ENCODE measurements at places on chromosomes 2 and 18. TPM values are rescaled to one million over a fixed set of nuclear protein-coding genes. Genes with fewer than 3 reads are reported as not detected.

DNA sequence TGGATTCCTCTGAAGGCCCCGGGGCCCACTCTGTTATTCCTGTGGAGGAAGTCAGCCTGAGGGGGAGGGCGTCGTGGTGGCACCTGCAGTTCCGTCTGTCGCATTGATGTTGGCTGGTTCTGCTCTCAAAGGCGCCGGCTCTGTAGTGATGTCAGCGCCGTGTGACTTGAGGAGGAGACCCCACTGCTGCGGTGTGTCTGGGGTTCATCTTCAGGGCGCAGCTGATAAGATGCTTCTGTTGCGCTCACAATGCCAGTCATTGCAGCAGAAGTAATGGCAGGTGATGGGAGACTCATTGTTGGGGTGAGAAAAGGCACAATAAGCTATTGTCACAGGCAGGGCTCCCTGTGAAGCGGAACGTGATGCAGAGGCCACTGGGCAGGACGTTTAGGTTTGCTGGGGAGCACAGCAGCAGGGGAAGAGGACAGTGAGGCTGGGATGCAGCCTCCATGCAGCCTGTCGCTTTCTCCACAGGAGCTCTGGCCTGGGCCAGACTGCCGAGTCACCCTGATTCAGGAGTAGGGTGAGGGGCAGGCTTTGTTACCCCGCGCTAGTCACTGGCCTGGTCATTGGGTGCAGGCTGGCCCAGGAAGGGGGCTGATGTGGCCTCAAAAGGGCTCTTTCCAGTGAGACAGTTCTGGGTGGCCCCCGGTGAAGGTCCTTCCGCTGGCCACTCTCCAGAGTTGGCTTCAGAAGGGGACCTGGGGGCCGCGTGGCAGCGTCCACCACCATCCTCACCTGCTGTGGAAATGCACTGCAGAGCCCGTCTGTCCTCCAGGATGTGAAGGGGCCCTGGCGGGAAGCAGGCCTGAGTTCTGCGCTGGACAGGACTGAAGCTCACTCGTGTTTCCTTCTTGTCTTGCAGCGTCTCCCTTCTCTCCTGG lies 42.9 kb downstream of the SH3BP4 start:
- no peaks in the 10 kb centered on the region for H3K36me3 ChIP-seq
- H3K4me3 ChIP-seq, result no peak overlapping the region
- H3K4me1 ChIP-seq, result no peaks in the 10 kb centered on the region
- peaks cover 14% of the 10 kb centered on the region for H3K27me3 ChIP-seq

- no peak overlapping the region for H3K4me3 ChIP-seq
- H3K4me1 ChIP-seq, result no peaks in the 10 kb centered on the region
- no peak for DNase-seq
These were observed 2.3 kb upstream of the PLCD4 start for GRCh38 chr2:218605432-218605831.

- H3K4me3 ChIP-seq, result no peak overlapping the region
- H3K27me3 ChIP-seq, result no peaks in the 10 kb centered on the region
- peaks cover 24% of the 10 kb centered on the region for H3K36me3 ChIP-seq
- H3K27ac ChIP-seq, result no peak overlapping the region
- no peak for DNase-seq
These were observed 123.4 kb downstream of the DOCK10 start for GRCh38 chr2:224918626-224919471.

DNA sequence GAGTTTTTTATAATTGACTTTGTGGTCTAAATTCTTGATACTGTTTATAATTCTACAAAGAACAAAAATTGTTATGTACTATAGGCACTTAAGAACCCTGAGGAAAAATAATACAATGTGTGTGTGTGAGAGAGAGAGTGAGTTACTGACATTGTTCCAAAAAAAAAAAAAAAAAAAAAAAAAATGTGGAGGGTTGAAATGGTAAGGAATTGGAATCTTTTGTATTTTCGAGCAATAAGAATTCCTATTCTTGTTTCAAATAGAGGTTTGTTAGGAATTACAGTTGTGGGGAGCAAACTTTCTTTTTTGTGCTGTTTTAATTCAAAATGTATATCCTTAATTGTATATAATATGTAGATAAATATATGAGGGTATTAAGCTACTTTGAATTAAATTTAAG lies 45.7 kb downstream of the VAPA start:
- H3K27me3 ChIP-seq, result peaks cover 4% of the 10 kb centered on the region
- H3K4me3 ChIP-seq, result no peak overlapping the region
- H3K27ac ChIP-seq, result no peak overlapping the region
- H3K36me3 ChIP-seq, result peaks cover 4% of the 10 kb centered on the region
- no peaks in the 10 kb centered on the region for H3K4me1 ChIP-seq

GRCh38 chr2:85986121-85986520 lies 97.3 kb upstream of the ST3GAL5 start:
- H3K4me1 ChIP-seq, result peaks cover 12% of the 10 kb centered on the region
- no peaks in the 10 kb centered on the region for H3K36me3 ChIP-seq
- peaks cover 2% of the 10 kb centered on the region for H3K27me3 ChIP-seq
- H3K4me3 ChIP-seq, result no peak overlapping the region

GRCh38 chr2:162212366-162212765 lies 30.9 kb downstream of the FAP start:
- no peaks in the 10 kb centered on the region for H3K4me1 ChIP-seq
- H3K4me3 ChIP-seq, result no peak overlapping the region
- peaks cover 18% of the 10 kb centered on the region for H3K27me3 ChIP-seq
- H3K27ac ChIP-seq, result no peak overlapping the region
- DNase-seq, result no peak
- H3K36me3 ChIP-seq, result no peaks in the 10 kb centered on the region

GRCh38 chr18:55489034-55489986 lies 98.7 kb downstream of the TCF4 start:
- DNase-seq, result peak; percentile 7
- peak overlapping the region; percentile 14 for H3K27ac ChIP-seq
- no peaks in the 10 kb centered on the region for H3K36me3 ChIP-seq
- peaks cover 16% of the 10 kb centered on the region for H3K4me1 ChIP-seq
- no peak overlapping the region for H3K4me3 ChIP-seq
- H3K27me3 ChIP-seq, result peaks cover 15% of the 10 kb centered on the region

GRCh38 chr2:58047373-58047935 lies 848 bp downstream of the VRK2 start:
- H3K4me3 ChIP-seq, result peak overlapping the region; percentile 86
- peaks cover 50% of the 10 kb centered on the region for H3K4me1 ChIP-seq

GRCh38 chr2:213242653-213243052 lies 41.6 kb upstream of the SPAG16 start:
- H3K27me3 ChIP-seq, result peaks cover 10% of the 10 kb centered on the region
- DNase-seq, result no peak
- peaks cover 19% of the 10 kb centered on the region for H3K4me1 ChIP-seq
- H3K36me3 ChIP-seq, result no peaks in the 10 kb centered on the region
- no peak overlapping the region for H3K4me3 ChIP-seq
- H3K27ac ChIP-seq, result no peak overlapping the region

DNA sequence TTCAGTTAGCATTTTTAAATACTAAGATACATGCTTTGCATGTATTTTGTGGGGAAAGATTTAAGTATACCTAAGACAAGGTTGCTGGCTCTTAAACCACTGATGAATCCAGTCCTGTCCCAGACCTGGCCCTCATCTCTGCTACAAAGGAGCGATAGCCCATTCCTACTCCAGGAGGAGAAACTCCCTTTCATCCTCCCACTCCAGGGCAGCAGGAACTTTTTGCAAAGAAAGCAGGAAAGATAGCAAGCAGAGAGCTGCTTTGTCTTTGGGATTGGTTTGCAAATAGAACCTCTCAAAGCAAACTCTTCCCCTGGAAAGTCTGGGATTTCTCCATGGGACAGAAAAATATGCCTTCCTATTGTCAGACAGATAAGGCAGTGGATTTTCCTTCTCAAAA lies 43.6 kb upstream of the COPS8 start:
- no peak for DNase-seq
- H3K27ac ChIP-seq, result no peak overlapping the region
- H3K36me3 ChIP-seq, result no peaks in the 10 kb centered on the region
- no peaks in the 10 kb centered on the region for H3K4me1 ChIP-seq

GRCh38 chr2:70084973-70085710 lies 2.1 kb upstream of the PCBP1 start:
- peaks cover 51% of the 10 kb centered on the region for H3K4me1 ChIP-seq
- peak; percentile 56 for DNase-seq
- H3K27me3 ChIP-seq, result no peaks in the 10 kb centered on the region
- H3K36me3 ChIP-seq, result peaks cover 52% of the 10 kb centered on the region
- H3K27ac ChIP-seq, result peak overlapping the region; percentile 100

DNA sequence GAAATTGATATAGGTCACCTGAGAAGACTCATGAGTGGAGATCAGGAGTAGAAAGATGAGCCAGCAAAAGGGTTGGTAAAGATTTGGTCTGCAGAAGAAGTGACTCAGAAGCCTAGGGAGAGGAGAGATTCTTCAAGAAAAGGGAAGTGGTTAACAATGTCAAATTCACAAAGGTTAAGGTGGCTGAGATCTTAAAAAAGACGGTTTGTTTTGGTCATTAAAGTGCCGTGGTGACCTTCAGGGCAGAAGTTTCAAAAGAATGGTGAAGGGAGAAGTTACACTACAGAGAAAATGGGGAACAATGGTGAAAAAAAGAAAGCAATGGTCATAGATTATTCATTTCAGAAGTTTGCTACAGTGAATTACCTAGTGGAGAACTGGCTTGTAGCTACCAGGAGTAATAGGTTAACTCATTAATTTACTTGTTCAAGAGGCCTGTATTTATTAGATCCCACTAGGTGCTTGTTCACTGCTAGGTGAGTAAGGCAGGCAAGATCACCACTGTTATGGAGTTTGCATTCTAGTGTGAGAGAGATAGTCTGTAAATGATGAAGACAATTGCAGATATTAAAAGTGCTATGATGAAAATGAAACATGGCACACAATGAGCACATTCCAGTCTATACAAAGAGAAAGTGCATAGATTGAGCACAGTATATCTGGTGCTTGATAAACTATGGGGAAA lies 43.0 kb downstream of the FBXO48 start:
- peaks cover 5% of the 10 kb centered on the region for H3K27me3 ChIP-seq
- no peak for DNase-seq
- H3K36me3 ChIP-seq, result peaks cover 3% of the 10 kb centered on the region
- H3K4me3 ChIP-seq, result no peak overlapping the region
- peaks cover 3% of the 10 kb centered on the region for H3K4me1 ChIP-seq

DNA sequence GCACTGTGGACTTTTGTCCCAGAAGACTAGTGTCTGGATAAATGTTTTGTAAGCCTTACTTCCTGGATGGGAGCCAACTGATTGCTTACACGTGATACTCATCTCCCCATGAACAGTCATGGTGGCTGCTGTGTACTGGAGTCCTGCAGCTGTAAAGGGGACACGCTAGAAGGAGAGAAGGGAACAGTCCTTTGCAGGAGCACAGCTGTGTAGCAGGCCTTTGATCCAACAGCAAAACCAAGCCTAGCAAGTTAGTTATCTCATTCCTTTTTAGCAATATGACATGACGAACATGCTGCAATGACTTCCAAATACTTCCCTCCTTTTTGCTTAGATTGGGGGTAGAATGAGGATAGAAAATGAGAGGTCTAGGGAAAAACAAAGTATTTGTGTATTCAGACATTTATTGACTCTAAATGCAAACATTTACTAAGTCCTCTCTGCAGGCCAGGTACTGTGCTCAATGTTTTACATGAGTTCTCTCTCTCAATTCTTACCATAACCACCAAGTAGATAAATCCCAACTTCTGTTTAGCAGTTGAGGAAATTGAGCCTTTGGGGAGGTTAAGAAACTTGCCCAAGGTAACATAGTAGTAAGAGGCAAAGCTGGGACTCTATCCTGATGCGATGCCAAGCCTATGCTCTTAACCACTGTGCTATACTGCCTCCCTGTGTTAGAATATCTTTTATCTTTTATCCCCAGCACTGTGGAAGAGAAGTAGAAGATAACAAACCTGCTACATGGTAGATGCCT lies 55.4 kb upstream of the CD28 start:
- H3K27me3 ChIP-seq, result peaks cover 2% of the 10 kb centered on the region
- H3K4me3 ChIP-seq, result no peak overlapping the region
- H3K36me3 ChIP-seq, result no peaks in the 10 kb centered on the region
- no peak for DNase-seq
- H3K4me1 ChIP-seq, result peaks cover 25% of the 10 kb centered on the region

The NAGK gene
- total RNA-seq, result 83.6 TPM

The IAH1 gene
- total RNA-seq, result 64.4 TPM

The ABCG5 gene
- not detected for total RNA-seq

The EFR3B gene
- 0.06 TPM for total RNA-seq

Data from activated CD4-positive, alpha-beta T cell treated with anti-CD3 and anti-CD28 coated beads, Interleukin-2, amount 10 ng/mL, durations not matched to agents 7 days and 5 days (primary cell).